ENCODE measurements at places on chromosomes 1 and 21.

DNA sequence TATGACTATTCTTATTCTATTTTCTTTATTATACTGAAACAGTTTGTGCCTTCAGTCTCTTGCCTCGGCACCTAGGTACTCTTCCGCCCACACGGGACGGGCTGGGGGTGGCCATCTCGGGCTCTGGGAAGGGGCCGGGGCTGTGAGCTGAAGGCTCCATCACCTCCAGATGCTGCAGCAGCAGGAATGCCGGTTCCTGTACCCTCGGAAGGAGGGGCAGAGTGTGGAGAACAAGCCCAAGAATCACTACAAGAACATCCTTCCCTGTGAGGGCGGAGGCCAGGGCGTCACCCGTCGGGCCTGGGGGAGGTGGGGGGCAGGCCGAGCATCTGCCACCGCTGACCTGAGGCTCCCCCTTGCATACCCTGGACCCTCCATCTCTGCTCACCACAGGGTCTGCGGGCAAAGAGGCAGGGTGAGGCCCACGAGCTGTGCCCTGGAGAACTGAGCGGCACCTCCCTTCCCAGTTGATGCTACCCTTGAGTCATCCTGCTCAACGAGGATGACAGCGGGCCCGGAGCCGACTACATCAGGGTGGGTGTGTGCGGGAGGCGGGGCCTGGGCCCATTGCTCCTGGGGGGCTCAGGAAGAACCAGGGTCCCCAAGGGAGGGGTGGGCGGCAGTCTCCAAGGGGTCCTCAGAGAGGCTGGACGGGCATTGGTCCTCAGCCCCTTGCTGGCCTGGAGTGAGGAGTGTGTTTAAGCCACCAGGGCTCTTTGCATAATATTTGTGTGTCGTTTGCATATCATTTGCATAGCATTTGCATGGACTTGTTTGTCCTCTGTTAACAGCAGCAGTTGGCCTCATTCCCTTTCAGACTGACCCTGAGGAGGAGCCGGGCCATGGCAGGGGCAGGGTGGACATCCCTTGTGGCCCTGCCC is 7.5 kb downstream of the RNF223 start:
- DNase-seq, result no peak

DNA sequence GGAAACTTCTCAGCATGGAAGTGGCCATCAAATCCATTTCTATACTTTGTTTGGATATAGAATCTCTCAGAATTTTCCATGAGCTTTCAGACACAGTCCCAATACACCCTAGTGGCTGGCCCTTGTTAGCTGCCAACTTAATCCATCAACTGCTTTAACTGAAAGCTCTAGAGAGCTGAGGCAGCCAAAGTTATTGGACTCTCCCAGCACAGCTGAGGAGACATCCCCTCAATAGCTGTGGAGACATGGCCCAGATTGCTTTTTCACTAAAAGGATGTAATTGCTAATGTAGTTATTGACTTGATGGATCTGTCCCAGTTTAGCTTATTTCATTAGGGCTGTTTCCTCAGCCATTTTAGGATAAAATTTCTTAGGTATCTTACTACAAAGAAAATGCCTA is 94.8 kb upstream of the PRMT6 start:
- DNase-seq, result no peak

DNA sequence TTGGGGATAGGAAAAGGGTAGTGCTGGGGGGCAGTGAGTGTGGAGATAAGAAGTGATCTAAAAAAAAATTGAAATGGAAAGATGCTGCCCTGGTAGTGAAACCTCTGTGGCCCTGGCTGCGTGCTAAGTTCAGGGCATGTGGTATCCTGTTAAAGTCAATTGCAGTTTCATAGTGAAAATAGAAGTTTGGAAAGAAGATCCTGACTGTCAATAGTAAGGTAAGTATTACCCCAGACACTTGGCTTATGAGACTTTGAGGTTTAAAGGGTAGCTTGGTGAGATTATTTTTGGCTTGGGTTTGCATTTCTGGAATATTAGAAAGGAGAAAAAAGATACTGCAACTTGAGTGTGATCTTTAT is 6.8 kb downstream of the ARID1A start:
- no peak for DNase-seq

DNA sequence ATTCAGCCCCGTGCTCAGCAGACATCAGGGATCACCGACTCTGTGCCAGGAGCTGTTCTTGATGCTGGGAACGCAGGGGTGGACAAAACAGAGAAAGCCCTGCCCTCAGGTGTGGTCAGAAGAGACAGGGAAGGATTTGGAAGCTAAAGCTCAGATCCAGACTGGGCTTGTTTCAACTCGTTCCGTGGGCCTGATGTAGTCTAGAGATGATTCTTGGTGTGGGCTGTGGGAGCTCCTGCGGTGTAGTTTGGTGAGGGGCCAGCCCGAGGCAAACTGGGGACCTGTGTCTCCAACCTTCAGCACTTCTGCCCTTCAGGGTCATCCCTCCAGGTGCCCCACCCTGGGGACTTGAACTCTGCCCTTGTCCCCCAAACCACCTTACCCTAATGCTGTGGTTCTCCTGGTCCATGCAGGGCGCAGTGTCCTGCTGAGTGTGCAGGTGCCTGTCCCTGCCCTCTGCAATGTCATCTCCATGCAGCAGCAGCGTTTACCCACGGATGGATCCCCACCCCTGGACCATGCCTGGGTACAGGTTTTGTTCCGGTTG is 17.3 kb upstream of the ABCG1 start:
- no peak for DNase-seq

DNA sequence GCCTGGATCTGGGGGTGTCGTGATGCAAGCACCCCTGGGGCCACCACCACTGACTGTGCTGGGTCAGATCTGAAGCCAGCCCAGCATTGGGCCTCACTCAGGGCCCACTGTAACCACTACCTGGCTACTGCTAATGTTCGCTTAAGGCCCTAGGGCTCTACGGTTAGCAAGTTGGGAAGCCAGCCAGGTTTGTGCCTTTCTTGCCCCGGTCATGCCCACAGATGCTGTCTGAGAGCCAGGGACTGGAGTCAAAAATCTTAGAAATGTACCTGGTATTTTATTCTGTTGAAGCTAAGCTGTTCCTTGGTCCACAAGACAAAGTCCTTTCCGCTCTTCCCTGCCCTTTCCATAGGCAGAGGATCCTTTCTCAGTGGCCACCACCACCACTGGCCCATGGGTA is 15.2 kb upstream of the FCRL3 start:
- no peak for DNase-seq

- no peak for DNase-seq
Observed at GRCh38 chr1:12712929-12713328, 3.0 kb upstream of the AADACL3 start.

- DNase-seq, result no peak
Observed at GRCh38 chr1:226645279-226645976, 93.7 kb downstream of the ITPKB start.

GRCh38 chr1:186104459-186104858 is 270.6 kb downstream of the TPR start:
- no peak for DNase-seq

- DNase-seq, result no peak
Observed at GRCh38 chr1:60510162-60510561, 436.6 kb upstream of the C1orf87 start.

- DNase-seq, result no peak
Observed at GRCh38 chr1:186454981-186455380, 5.9 kb downstream of the PDC start.

- DNase-seq, result peak; percentile 52
Observed at GRCh38 chr1:59229138-59229537, 67.8 kb upstream of the FGGY start.

DNA sequence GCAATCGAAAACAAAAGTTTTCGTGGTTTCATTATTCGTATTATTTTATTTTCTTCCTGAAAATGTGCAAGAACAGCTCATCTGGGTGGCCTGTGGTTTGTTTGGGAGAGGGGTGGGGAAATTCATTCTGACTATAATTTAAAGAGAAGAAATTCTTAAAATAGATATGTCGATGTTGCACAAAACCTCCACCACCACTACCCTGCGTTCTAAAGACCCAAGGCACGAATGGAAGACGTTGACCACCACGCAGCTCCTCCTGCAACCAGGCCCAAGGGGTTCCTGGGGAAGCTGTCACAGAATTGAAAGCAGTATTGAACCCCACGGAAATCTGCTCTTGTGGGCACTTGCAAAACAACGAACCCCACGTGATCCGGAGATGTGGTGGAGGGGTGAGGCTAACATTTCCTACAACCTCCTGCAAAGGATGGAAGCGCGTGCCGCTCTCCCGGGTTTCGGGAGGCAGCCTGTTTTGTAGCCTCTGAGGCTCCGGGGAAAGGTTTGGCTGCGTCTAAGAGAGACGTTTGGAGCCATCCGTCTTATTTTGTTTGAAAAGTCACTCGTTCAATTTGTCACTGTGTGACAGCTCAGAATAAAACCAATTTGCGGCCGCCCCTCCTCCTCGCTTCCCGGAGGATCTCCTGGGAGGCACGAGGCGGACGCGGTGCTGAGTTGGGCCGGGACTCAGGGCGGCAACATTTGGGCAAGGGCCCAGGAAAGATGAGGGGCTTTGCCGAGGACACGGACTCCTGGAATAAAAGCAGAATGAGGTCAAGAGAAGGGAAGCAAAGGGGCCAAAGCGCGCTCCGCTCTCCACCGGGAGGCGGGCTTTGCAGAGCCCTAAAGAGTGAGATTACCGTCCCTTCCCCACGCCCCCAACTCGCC is 810 bp upstream of the HLX start:
- no peak for DNase-seq

DNA sequence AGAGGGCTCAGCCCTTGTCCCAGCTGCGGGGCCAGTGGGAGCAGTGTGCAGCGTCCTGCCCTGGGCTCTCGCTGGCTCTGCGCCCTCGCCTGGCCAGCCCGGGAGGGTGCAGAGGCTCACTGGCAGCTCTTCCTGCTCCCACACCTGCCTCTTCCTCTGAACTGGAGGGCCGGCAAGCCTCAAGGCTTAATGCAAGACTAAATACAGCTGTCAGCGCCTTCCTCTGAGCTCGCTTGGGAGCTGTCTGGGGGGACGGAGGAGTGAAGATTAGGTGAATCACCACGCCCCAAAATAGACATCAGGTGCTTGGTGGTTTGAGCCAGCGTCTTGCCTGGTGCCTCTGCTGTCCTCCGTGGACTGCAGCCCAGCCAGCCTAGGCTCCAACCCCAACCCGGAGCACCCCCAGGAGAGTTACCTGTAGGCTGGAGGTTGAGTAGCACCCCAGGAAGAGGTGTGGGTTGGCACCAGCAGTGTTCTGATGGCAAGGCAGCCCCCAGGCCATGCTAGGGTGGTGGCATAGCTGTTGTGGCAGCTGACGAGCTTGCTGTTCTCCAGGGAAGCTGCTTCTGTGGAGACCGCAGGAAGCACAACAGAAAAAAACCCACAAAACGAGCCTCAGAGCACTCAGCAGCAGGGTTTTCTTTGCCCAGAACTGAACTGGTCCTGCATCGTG is 36.9 kb downstream of the UMODL1 start:
- peak; percentile 37 for DNase-seq

DNA sequence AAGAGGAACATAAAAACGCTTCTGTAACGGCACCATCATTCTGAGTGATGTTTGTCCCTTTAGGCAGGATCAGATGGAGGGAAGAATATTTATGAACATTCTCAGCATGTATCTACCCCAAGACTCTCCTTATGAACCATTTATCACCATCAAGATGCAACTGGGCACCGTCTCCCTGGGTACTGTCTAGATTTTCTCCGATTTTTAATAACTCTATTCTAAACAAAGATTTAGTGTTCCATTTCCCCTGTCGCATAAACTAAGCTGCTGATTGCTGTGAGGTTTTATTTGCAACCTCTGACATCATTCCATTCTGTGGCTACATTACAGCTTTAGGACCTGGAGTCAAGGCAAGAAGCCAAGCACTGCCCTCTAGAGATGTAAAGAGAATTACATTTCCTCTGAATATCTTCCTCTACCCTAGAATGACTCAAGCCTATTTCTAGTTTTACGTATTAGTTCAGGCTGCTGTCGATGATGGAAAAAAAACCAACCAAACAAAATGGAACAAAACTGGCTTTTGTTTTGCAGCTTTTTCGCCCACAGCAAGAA is 130.1 kb upstream of the MAP1LC3C start:
- peak; percentile 33 for DNase-seq

DNA sequence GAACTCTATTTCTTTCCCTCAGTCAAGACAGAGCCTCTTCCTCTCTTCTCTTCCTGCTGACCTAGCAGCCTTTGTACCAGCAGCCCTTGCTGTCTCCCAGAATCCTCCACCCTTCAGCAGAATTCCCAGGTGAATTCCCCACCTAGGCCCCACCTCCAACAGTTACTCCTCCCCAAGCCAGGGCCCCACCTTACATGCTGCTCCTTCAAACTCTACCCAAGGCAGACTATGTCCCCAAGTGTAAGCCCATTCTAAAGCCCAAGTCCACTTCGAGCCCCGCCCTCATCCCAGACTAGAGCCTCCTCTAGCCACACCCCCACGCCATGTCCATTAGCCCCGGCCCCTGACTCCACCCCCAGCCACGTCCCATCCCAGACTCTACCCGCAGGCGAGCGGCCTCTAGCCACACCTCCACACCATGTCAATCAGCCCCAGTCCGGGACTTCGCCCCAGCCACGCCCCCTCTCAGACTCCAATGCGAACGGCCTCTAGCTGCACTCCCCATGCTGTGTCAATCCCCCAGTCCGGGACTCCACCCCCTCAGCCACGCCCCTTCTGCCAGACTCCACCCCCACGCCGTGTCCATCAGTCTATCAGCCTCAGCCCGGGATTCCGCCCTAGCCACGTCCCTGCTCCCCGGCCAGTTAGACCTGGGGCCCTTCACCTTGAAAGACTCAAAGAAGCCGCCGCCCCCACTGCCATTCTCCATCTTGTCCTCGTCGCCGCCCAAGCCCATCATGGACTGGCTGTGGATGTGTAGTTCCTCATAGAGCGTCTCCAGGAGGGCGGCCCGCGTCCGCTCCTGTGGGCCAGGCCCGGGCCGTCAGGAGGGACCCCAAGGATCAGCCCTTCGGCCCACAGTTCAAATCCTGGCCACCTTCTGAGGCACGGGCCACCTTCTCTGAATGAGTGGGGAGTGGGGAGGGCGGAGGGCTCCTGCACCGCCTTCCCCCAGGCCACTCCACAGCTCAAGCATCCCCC is 61.3 kb downstream of the RAP1GAP start:
- no peak for DNase-seq

GRCh38 chr1:245260110-245260882 is 105.5 kb downstream of the KIF26B start:
- DNase-seq, result no peak

DNA sequence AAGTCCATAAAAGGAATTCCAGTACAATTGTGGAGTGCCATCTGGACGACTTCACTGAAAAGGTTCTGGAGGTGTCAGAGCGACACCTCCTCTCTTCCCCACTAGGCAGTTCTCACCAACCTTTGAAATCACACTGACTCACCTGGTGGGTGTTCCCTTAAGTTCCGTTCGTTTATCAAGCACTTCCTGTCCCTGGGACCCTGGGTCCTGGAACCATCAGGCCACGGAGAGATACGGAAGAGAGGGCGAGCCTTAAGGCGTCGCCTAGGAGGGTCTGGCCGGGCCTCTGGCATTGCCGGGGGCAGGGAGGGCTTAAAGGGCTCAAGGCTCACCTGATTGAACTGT is 317 bp downstream of the SPAG17 start:
- no peak for DNase-seq

DNA sequence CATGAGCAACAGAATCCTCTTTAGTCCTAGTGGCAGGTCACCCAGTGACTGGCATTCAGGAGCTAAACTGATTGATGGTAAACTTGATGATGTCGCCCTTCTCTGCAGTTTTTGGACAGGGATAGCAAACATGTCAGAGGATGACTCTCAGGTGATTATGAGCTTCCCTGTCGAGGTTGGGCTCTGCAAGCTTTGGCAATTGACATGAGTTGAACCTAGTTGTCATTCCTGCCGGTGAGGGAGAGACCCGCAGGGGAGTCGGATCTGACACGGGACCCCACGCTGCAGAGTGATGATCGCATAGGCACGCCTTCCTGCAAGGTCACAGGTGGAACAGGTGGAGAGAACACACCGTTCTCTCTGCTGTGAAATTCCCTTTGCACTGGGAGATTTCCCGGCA is 438.0 kb upstream of the VAMP3 start:
- no peak for DNase-seq

All from NCI-H1694 treated with DMSO at 0.1 percent for 48 hours (cell line).